ENCODE measurements at places on chromosomes 2 and 18.

GRCh38 chr2:3126171-3126910, 251.3 kb downstream of the EIPR1 start:
- DNase-seq, result no peak

- no peak for DNase-seq
These were observed 101.9 kb downstream of the TWIST2 start for GRCh38 chr2:238949710-238950345.

DNA sequence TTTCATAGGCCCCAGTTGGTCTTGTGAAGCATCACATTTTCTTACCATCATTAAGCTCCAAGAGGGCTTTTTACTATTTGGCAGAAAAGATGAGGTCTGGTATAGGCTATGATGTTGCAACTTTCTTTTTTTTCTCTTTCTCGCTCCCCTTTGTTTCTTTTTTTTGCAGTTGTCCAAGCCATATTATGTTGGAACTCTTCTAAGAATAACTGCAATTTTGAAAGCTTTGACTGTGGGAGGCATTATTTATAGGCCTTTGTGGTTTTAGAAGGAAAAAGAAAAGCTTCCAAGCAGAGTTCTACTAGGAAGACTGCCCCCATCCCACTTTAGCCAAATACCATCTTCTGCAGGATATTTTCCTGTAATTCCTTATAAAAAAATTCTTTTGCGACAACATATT, 571.6 kb downstream of the ARHGAP15 start:
- no peak for DNase-seq

GRCh38 chr2:62423883-62424458, 82.0 kb downstream of the TMEM17 start:
- no peak for DNase-seq

- DNase-seq, result no peak
These were observed 219.2 kb downstream of the MTX2 start for GRCh38 chr2:176488431-176488830.

GRCh38 chr2:188813857-188814256, 160.3 kb upstream of the COL3A1 start:
- DNase-seq, result no peak

DNA sequence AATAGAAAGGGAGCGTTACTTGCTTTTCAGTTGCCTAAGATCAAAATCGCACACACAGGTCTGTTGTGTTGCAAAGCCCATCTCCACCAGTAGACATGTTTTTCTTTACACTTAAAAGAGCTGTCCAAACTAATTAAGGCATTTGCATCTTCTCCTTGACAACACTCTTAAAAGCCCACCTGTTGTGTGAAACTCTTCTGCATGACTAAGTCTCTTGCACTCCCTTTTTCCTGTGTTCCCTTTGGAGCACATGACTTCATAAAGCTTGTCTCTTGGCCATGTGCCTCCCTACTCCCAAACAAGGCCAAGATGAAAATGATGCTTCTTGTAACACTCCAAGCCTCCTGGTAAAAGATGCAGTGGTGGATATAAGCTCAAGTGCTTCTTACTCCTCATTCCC, 26.1 kb downstream of the PID1 start:
- no peak for DNase-seq

DNA sequence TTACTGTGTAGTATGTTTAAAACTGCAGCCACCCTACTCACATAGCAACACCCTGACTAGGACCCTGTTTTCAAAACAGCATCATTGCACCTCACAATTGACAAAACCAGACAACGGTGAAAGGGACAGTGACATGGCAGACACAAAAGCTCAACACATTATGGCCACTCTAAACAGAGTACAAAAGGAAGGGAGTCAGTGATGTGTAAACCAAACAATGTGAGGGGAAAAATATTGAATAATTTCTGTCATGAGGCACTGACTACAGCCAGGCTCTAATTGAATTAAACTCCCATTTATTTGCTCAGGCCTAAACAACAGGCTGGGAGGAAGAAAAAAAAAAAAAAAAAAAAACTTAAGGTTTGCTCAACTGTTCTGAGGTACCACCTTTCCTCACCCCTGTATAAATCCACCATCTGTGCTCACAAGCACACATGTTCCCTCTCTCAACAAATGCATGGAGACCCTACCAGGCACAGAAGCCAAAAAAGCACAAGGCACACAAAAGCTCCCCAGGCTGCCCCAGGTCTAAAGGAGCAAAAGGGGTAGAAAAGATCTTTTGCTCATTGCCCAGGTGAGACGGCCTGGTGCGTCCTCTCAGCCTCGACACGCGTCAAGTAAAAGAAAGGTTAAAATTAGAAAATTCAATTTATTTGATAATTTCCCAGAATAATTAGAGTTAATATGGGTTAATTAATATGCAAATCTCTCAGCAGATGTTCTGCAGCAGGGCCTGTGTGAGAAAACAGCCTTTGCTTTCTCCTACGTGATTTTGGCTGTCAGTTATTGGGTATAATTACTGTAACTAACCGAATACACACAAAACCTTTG, 80.9 kb downstream of the ZEB2 start:
- DNase-seq, result no peak

- DNase-seq, result no peak
These were observed 136.1 kb downstream of the SMAD7 start for GRCh38 chr18:48814490-48815178.

DNA sequence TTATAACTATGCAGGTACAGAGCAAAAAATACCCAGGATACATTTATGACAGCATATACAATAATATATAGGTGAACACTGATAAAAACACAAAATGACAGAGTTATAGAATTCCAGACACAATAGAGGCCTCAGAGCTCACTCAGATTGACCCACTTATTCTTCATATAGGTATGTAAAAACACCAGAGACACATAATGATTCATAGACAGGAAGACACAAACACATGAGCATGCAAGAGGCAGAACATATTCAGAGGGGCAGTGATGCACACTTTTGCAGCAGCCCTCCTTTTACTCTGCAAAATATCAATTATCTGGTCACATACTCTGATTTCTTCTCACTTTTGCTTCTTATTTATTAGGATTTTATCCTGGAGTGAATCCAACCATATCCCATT, 633.3 kb upstream of the ACVR2A start:
- DNase-seq, result no peak

GRCh38 chr2:58237741-58238140, 3.4 kb downstream of the FANCL start:
- no peak for DNase-seq

DNA sequence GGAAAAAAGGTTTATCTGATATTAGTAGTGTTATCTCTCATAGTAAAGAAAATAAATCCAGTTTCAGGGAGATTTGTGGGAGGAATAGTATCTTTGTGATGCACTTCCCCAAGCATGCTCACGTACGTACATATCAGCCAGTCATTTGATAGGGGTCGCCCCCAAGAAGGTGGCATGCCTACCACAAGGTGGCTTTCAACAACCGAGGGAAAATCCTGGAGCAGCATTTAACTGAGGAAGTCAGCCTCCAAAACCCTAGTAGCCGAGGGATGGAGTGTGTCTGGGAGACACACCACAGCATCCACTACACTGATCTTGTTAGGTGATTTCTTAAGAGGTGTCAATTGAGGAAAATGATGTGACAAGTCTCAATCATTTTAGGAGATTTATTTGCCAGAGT, 623.9 kb downstream of the NYAP2 start:
- no peak for DNase-seq

DNA sequence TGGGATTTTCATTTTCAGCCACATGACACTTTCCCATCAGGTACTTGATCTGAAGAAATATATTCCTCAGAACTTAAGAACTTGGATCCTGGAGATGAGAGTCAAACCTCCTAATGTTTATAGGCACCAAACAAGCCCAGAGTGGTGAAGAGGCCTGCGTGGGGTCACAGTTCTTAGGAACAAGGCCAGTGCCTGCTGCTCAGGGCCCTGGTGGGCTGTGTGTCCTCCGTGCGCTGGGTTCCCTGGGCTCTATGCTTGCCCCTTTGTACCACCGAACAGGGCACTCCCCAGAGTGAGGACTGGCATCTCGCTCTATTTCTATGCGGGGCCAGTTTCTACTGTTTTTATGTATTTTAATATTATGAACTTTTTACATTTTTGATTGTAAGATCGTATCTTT, 76.0 kb upstream of the RBM44 start:
- no peak for DNase-seq

DNA sequence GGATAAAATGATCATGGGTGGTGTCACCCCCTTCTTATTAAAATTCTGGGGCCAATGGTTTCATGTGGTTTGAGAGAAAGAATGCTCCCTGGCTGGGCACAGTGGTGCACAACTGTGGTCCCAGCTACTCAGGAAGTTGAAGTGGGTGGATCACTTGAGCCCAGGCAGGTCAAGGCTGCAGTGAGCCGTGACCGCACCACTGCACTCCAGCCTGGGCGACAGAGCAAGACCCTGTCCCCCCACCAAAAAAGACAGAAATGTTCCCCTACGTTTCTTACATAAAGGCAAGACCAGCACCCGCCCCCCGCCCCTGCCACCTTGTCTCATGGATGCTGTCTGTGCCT, 53.0 kb upstream of the ID2 start:
- no peak for DNase-seq

- no peak for DNase-seq
These were observed 5.1 kb upstream of the RAB27B start for GRCh38 chr18:54822872-54823845.

- no peak for DNase-seq
These were observed 89.3 kb upstream of the OTOS start for GRCh38 chr2:240229603-240230235.

- DNase-seq, result no peak
These were observed 825.7 kb downstream of the SUCLG1 start for GRCh38 chr2:83633423-83633822.

GRCh38 chr2:112782234-112782799, 2.0 kb downstream of the IL1A start:
- no peak for DNase-seq

DNA sequence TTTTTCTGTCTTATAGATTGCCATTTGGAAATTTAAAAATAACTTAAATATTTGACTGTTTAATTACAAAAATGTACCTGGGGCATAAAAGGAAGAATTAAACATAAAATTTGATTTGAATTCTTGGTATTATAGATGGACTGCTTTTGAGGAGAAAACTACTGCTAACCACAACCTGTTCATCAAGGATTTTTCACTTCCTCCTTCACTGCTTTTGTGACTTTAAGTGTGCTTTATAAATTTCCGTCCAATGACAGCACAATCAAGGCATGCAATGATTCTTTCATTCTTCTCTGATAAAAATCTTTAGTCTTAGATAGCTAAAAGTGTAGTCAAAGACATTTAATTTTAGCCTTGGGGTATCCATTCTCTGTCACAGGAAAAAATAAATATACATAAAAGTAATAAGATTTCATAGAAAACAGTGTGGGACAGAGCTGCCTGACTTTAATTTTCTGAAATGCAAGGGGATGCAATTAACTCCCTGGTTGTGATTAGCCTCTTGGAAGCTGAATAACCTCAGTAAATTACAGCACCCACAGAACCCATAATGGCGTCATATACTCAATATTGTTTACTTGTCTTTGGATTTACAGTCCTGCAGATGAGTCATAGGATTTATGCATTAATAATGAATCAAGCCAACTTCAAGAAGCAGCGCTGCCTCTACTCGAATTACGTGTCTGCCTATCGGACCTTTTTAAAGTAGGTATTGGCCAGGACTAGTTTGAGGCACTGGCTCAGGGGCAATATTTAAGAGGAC, 587.9 kb downstream of the NRXN1 start:
- no peak for DNase-seq

DNA sequence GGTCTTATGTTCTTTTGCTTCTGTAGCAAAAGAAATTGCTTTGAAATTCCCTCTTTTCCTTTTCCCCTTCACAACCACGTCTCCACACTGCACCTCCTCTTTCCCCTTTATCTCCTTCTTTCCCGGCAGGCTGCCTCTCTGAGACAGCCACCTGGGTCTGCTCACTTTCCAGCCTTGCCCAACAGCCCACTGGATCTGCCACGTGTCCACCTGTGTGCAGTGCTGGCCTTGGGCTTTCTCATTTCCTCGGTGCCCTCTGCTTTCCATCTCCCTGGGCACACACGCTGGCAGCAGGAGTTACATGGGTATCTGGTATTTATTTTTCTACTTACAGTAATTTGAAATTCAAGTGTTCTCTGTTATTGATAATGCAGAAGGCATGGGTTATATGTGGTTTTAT, 213.4 kb upstream of the LYPD1 start:
- DNase-seq, result no peak

- DNase-seq, result no peak
These were observed 93.8 kb downstream of the NRP2 start for GRCh38 chr2:205776139-205776538.

- no peak for DNase-seq
These were observed 151.0 kb downstream of the DNER start for GRCh38 chr2:229563388-229563787.

- no peak for DNase-seq
These were observed 143.7 kb upstream of the TMEM200C start for GRCh38 chr18:6039055-6039454.

DNA sequence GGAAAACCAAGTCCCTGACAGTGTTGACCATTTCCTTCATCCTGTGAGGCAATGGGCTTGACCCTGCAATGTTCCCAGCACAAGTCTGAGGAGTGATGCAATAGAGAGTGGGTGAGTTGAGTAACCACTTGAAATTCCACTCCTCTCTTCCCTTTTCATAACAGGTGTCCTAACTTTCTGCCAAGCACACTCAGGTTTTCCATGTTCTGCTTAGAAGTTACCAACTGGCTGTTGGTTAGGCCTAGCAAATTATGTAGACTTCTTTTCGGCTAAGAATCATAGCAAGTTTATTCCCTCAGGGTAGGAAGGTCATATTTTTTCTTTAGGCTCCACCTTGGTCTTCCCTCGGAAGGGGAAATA, 11.5 kb downstream of the GNLY start:
- no peak for DNase-seq

DNA sequence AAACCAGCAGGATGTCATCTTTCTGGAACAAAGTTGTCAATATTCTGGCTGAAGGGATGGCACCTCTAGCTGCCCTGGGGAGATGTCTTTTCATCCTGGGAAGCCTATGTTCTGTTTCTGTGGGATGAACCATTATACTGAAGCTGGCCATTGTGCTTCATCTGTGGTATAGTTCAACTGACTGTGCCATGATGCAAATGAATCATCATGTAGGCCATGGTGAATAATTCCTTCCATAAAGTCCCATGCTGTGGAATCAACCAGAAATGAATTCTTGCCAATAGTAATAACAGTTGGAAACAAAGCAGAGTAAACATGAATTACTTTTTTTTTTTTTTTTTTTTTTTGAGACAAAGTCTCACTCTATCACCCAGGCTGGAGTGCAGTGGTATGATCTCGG, 64.1 kb upstream of the CNGA3 start:
- no peak for DNase-seq

All from activated gamma-delta T cell treated with anti-CD3 and anti-CD28 coated beads, Interleukin-2, amount 50 U/mL, for 16 hours (primary cell).